NCI-H1105 (cell line): ENCODE measurements at places on chromosomes 6 and 20.

DNA sequence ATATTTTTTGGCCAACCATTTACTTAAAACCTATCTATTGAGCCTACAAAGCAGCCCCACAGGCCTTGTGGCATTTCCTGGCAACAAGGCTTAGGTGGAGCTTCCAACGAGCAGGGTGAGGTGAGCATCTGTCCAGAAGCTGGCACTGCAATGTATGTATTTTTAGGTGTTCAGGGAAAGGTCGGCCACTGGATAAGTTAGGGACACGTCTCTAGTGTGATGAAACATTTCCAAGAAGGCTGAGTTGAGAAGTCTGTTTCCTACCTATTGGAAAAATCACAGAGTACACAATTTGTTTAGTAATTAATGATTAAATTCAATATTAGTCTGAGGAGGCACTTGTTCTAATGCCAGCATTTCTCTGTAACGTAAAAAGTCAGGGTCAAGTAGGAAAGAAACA is 17.8 kb upstream of the RCAN2 start:
- no peak for DNase-seq

DNA sequence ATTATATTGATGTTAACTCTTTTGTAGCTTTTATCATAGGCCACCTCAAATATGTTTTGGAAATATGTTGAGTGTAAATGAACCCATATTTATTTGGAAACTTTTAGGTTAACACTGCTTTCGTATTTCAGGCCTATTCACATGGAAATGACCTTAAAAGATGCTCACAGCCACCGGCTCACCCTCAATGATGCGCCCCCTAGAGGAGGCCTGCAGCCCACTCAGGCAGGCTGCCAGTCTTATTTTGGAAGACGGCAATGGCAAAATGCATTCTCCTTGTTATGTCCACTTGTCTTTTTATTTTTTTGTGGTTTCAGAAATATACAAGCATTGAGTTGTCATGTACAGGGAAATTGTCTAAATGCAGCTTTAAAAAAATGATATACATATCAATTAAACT is 869.7 kb downstream of the PHF3 start:
- DNase-seq = no peak

GRCh38 chr6:17182961-17183360 is 81.1 kb downstream of the STMND1 start:
- DNase-seq = no peak

DNA sequence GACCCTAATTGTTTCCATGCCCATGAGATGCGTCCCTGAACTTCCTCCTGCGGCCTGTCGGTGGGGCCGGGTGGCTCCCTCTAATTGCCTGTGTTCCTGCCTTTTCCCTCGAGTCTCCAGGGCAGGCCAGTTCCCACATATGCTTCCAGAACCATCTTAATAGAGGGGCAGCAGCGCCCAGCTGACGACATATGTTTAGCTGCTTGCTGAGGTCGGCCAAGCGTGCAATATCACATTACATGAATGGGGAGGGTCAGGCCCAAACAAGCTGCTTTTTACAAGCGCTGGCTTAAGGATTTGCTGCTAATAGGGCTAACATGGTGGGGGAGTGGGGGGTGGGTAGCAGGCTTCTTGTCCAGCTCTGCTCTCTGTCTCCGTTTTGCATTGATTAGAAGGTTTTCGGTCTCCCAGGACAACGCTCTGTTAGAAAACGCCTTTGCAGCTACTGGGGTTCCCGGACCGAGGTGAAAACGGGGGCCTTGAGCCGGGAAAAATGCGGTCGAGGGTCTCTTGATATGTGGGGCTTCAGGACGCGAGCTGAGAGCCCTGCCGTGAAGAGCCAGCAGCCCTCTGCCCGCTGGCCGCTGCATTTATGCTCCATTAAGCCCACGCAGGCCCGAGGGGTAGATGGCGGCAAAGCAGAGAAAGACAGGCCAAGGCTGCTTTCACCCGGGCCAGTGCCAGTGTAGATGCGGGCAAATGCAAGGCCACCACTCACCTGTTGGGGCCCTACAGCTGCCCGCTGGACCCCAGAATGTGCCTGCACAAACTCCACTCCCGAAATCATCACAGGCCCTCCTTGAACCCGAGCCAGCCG is 308.5 kb downstream of the BMP7 start:
- DNase-seq = peak; percentile 43

DNA sequence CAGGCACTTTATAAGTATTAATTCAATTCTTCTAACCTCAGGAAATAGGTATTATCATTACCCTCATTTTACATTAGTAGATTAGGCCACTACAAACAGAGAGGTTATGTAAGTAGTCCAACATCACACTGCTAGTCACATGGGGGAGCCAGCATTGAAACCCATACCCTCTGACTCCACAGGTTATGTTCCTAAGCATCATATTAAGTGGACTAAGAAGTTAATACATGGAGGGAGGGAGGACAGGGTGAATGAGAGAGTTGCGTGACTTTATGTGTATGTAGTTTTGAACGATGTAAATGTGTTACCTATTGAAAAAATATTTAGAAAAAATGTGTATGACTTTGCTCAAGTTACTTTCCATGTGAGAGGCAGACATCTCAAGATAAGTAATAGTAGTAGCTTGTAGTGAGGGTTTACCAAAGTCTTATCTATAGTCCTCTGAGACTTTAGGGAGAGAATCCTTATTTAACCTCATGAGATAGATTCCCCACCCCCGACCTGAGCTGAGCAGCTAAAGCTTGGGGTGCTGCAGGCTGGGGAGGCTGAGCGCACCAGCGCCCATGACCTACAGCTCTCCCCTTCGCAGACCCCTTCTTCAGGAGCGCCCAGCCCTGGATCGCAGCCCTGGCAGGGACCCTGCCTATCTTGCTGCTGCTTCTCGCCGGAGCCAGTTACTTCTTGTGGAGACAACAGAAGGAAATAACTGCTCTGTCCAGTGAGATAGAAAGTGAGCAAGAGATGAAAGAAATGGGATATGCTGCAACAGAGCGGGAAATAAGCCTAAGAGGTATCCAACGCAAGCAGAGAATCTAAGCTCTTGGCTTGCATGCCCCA is 7.5 kb downstream of the BTN3A2 start:
- no peak for DNase-seq

- no peak for DNase-seq
Measured at GRCh38 chr6:143059663-143060353, 881 bp upstream of the AIG1 start.

GRCh38 chr20:31897541-31897940 is 27.1 kb downstream of the TTLL9 start:
- DNase-seq = no peak

DNA sequence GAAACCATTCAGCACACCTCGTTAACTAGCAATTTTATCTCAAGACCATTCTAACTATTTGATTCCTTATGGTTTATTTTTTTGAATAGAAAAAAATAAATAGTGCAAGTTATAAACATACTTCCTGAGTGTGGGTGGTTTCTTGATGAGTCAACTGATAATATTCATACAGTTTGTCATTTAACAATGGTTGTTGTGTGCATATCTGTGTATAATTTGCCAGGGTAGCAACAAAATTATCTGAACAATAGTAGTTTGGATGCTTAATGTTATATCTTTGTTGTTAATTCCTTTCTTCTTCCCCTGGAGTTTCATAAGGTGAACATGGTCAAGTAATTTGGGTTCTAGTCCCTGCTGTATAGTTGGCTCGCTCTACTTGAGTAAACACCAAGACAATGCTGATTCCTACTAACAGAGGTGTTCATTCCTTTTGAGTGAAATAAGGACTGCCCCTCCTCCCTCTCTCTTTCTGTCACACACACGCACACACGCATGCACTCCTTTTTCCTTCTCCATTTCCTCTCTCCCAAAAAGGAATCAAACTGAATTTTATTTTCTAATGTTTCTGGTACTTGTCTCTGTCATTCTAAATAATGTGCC is 938.1 kb upstream of the EPHA7 start:
- DNase-seq = no peak

DNA sequence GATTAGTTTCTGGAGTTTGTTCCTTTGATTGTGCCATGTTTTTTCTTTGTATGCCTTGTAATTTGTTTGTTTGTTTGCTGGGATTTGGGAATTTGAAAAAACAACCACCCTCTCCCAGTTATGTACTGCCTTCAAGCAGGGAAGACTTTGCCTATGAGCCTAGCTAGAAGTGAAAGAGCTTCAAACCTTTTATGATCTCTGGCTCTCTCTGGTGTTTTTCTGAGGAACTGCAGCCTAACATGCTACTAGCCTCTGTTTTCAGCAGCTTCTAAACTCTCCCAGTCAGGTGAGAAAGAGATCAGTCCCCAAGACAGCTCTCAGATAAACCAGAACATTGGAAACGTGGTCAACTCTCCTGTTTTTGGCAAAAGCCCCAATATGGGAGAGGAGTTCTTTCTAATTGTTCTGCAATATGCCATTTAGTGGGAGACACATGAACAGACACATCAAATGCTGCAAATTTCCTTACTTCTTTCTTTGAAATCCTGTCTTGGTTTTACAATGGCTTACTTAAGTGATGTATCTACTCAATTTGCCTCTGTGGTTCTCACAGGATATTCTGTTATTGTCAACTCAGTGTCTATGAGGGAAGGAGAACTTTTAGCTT is 58.9 kb upstream of the SERINC1 start:
- DNase-seq = peak; percentile 56

GRCh38 chr20:1953621-1954020 is 40.2 kb downstream of the PDYN start:
- no peak for DNase-seq

DNA sequence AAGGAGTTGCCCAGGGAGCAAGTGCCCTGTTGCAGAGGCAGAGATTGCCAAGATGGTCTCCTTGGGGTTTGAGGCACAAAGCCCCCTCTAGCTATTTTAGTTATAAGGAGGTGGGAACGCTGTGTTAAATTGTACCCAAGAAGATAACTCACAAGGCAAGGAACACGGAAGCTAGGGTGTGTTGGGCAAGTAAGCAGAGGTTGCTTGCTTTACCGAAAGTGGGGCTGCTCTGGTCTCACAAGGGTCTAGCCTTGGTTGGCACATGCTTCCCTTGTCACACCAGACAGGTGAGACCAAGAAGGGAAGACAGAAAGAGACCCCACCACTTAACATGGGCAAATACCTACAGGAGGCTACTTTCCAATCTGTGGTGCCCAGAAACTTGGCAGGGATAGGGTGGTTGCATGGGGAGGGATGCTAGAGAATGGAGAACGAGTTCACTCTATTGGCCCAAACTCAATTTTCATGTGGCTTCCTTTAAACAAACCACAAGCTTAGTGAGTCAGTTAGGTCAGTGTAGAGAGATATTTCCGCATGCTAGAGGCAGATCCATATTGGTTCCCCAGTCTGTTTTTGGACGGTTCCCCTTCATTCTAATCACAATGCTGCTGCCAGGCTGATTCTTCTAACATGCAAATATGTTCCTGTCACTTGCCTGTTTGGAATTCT is 42.4 kb downstream of the PLAGL1 start:
- DNase-seq = no peak

- DNase-seq = no peak
Measured at GRCh38 chr6:113513086-113513485, 344.1 kb upstream of the MARCKS start.

DNA sequence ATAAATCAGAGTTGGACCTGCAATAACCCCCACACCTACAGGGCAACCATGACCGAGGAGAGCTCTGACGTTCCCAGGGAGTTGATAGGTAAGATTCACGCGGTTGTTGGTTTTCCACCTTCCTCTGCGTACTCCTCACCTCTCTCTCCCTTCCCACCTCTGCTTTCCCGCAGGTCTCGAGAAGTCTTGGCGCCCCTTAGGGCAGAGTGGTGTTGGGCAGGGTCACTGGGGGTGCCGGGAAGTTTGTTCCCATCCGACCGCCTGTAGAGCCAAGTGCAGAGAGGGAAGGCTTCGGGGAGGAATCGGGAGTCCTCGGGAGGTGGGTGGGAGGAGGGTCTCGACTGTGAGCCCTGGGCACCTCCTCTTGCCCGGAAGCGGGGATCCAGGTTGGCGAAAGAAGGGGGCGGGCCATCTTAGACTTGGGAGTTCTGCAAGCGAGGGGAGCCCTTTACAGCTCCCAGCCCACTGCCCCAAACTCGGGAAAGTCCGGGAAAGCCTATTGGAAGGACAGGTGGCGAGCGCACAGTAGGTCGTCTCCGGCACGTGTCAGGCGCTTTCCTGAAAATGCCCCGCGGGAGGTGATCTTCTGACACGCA is 672 bp downstream of the CARMIL1 start:
- DNase-seq = peak; percentile 52

DNA sequence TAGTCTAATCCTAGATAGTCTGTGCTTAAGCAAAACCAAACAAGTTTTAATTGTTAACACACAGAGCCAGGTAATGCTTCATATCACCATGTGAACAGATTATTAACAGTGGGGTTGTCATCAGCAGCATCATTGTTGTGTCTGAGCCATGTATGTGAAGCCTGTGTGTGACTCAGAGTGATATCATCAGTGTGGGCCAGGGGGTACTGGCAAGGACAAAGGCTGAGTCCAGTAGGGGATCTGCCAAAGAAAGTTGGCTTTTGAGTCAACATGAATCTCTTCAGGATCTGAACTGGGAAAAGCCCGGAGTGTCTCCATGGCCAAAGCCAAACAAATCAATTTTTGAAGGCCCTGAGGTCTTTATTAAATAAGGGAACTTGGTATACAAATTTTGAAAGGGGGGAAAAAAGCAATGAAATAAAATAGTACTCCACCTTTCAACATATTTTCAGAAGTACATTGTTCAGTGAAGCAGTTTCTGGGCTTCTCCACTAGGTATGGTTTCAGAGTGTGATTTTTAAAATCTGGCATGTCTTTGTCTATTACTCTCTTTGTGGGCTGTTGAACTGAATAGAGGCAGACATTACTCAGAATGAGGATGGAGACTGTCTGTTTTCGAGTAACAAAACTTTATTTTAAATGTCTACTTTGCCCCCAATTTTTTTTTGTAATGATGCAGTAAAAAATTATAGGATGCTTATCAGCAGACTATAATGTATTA is 444.2 kb upstream of the JAG1 start:
- DNase-seq = no peak

DNA sequence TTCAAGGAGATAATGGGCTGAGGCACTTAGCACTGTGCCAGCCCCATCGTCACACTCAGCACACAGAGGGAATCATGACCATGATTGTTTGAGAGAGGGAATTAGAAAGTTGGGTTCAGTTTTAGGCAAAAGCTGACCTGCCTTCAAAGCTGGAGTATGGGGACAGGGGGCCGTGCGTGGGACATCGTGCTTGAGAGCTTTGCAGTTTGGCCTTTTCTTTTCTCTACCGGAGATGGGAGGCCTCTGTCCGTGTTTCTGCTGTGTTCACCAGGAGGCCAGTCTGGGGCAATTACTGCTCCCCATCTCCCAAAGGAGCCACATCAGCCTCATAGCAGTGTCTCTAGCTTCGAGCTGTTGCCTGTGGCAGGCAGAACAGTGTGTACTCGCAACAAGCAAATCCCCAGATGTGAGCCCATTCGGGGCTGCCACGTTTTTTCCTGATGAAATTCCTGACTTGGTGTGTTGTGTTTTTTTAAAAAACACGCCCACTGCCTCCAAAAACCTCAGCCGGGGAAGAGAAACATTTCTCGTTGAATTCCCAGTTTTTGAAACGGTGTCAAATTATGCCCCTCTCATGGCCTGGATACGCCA is 20.2 kb downstream of the EYA2 start:
- DNase-seq = no peak

DNA sequence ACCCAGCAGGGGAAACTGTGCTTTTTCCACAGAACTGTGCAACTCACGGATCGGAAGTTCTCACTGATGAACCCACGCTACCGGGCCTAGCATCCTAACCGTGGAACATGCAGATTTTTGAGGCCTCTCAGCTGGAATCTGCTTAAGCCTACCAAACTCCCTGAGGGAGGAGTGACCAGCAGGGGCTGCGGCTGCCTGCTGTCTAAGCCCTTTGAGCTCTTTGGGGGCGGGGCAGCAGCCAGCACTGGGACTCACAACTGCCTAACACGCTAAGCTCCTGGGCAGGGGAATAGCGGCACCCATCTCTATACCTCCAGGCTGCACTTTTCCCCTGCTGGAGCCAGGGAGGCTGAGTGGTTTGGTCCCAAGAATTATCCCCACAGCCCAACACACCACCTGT is 20.4 kb upstream of the METTL24 start:
- no peak for DNase-seq
